Activated CD8-positive, alpha-beta memory T cell treated with anti-CD3 and anti-CD28 coated beads, Interleukin-2, amount 10 ng/mL, durations not matched to agents 7 days and 5 days (primary cell): ENCODE measurements at places on chromosomes 6 and 20.

- DNase-seq, result no peak
Observed at GRCh38 chr6:75463908-75464307, 29.7 kb downstream of the FILIP1 start.

DNA sequence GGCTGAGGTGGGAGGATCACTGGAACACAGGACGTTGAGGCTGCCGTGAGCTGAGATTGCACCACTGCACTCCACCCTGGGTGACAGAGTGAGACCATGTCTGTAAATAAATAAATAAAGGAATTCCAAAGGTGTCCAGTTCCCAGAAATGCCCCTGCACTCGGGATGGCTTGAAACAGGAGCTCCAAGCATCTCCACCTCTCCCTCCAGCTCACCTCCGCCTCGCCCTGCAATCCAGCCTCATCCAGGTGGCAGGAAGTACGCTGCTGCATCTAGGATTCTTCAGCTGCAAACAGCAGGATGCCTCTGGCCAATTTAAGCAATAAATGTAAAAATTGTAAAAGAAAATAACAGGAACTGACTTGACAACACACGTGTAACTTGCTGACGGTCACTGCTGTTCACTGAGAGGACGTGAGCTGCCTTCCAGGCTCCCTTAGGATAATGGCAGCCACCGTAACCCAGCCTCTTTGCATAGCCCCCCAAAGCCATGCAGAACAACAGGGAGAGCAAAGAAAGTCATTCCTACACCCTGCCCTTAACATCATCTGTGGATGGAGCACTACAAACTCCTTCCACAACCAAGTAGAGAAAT is 11.4 kb upstream of the GRM4 start:
- no peak for DNase-seq

DNA sequence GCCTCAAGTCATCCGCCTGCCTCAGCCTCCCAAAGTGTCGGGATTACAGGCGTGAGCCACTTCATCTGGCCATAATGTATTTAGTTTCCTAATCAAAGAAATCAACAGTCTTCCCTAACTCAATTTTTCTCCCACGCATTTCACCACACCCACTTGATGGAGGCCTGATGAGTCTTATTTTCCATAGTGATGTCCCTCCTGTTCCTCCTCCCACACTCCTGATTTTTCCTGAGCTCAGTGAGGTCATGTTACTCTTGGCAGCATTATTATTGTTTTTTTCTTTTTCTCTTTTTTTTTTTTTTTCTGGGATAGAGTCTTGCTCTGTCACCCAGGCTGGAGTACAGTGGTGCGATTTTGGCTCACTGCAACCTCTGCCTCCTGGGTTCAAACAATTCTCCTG is 8.9 kb downstream of the ABRACL start:
- no peak for DNase-seq

GRCh38 chr6:162325826-162326225 is 401.7 kb downstream of the PRKN start:
- DNase-seq, result no peak
